Effector memory CD8-positive, alpha-beta T cell (primary cell): ENCODE measurements at places on chromosomes 16 and 17.

- no peaks in the 10 kb centered on the region for H3K4me1 ChIP-seq
- H3K4me3 ChIP-seq, result no peak overlapping the region
- H3K27ac ChIP-seq, result no peak overlapping the region
- no peaks in the 10 kb centered on the region for H3K36me3 ChIP-seq
Measured at GRCh38 chr16:76943921-76944320, 247.1 kb upstream of the MON1B start.

GRCh38 chr17:28896884-28897768, at the start of gene FLOT2:
Gene FLOT2, minus strand, starts transcription at chr17:28897733. Its CDS starts 159 bp downstream, at chr17:28897574.
- H3K4me3 ChIP-seq, result peak within 1 kb of the TSS; percentile 100
- DNase-seq, result peak; percentile 50
- peaks cover 20% of the 10 kb centered on the region for H3K36me3 ChIP-seq

DNA sequence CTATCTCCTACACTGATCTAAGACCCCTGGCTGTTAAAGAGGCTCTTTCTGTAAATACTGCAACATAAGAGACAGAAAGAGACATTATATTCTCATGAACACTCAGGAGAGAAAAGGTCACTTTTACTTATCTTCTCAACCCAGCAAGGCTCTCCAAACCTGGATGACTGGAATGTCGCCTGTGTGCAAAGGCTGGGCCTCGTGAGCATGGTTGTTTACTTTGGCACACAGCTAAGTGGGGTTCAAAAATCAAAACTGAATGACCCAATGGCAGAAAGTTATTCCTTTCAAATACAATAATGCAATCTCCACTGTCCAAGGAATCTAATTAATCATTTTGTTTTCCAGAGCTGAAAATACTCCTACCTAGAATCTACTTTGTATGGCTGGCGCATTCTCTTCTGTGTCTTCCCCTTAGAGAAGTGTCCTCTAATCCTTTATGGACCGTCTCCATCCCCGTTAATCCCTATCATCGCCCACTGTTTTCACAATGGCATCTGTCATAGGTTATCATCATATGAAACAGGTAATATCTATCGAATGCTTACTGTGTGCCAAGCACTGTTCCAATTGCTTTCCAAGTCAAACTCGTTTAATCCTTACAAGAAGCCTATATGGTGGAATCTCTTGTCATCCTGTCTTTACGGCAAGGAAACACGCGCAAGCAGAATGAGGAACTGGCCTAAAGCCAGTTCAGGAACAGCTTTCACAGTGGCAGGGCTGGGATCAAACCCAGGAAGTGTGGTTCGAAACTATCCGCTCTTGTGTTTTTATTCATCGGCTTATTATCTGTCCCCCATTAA, 1.3 kb downstream of the SLX4 start:
- H3K27me3 ChIP-seq, result no peaks in the 10 kb centered on the region
- no peak overlapping the region for H3K27ac ChIP-seq
- no peak for DNase-seq

- DNase-seq, result no peak
- peak overlapping the region; percentile 12 for H3K27ac ChIP-seq
- H3K36me3 ChIP-seq, result peaks cover 49% of the 10 kb centered on the region
- no peak overlapping the region for H3K4me3 ChIP-seq
Measured at GRCh38 chr16:68233835-68234187, 2.1 kb downstream of the ESRP2 start.

- peaks cover 3% of the 10 kb centered on the region for H3K4me1 ChIP-seq
- peaks cover 22% of the 10 kb centered on the region for H3K36me3 ChIP-seq
- DNase-seq, result no peak
- H3K4me3 ChIP-seq, result no peak overlapping the region
Measured at GRCh38 chr16:14672403-14672971, 21.6 kb downstream of the PLA2G10 start.

GRCh38 chr16:82150549-82150948, 19.5 kb downstream of the MPHOSPH6 start:
- DNase-seq, result no peak
- no peaks in the 10 kb centered on the region for H3K4me1 ChIP-seq
- H3K27me3 ChIP-seq, result no peaks in the 10 kb centered on the region

- DNase-seq, result no peak
- H3K36me3 ChIP-seq, result no peaks in the 10 kb centered on the region
- H3K27ac ChIP-seq, result no peak overlapping the region
- no peaks in the 10 kb centered on the region for H3K4me1 ChIP-seq
Measured at GRCh38 chr16:26816885-26817571, 249.7 kb upstream of the C16orf82 start.

- H3K36me3 ChIP-seq, result no peaks in the 10 kb centered on the region
- peaks cover 19% of the 10 kb centered on the region for H3K4me1 ChIP-seq
- DNase-seq, result no peak
- no peak overlapping the region for H3K27ac ChIP-seq
Measured at GRCh38 chr16:13953501-13953900, 33.5 kb downstream of the ERCC4 start.

- H3K27ac ChIP-seq, result peak overlapping the region; percentile 98
- H3K4me1 ChIP-seq, result peaks cover 48% of the 10 kb centered on the region
- no peaks in the 10 kb centered on the region for H3K27me3 ChIP-seq
Measured at GRCh38 chr16:24729951-24730815, 732 bp downstream of the TNRC6A start.

- no peak overlapping the region for H3K4me3 ChIP-seq
- no peak overlapping the region for H3K27ac ChIP-seq
- no peaks in the 10 kb centered on the region for H3K36me3 ChIP-seq
- H3K27me3 ChIP-seq, result peaks cover 16% of the 10 kb centered on the region
- no peak for DNase-seq
Measured at GRCh38 chr16:82782715-82783251, 156.0 kb downstream of the CDH13 start.

GRCh38 chr16:24288516-24288915, 32.4 kb downstream of the CACNG3 start:
- no peak for DNase-seq
- H3K27ac ChIP-seq, result no peak overlapping the region
- no peaks in the 10 kb centered on the region for H3K36me3 ChIP-seq
- no peaks in the 10 kb centered on the region for H3K4me1 ChIP-seq

DNA sequence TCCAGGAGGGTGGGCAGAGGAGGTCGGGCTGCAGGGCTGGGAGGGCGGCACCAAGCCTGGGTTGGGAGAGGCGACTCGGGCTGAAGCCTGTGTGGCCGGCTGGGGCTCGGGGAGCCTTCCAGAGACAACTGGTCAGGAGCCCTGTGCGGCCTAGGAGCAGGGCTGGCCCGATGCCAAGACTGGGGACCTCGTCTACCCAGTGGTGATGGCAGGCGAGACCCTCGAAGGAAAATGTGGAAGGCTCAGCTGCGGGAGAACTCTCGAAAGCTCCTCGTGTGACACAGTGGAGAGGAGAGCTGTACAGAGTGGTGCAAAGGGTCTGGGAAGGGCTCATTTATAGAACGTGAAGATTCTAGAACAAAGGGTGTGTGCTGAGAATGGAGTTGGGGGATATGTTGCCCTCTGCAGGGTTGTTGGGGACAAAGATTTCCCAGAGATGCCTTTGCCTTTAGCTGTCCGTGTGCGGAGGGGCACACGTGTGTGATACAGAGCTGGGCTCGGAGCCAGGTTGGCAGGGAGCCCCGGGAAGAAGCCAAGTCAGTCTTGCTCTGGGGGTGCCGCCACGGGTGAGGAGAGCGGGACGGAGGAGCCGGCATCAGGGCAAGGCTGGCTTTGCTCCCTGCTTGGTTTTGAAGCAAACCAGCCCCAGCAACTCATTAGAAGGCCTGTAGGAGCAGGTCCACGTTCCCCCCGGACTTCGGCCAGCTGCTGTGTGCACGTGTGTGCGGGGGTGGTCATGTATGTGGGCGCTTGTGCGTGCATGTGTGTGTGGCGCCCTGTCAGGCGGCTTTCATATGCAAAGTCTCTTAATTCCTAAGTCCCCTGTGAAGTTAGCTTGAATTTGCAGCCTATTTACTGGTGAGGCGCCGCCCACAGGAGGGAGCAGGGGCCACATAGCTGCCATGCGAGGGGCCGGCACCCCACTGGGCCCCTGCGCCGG, 132.4 kb upstream of the CHMP6 start:
- H3K27me3 ChIP-seq, result no peaks in the 10 kb centered on the region
- peaks cover 18% of the 10 kb centered on the region for H3K36me3 ChIP-seq
- H3K4me1 ChIP-seq, result peaks cover 39% of the 10 kb centered on the region
- H3K4me3 ChIP-seq, result peak overlapping the region; percentile 14
- H3K27ac ChIP-seq, result peak overlapping the region; percentile 87
- no peak for DNase-seq

DNA sequence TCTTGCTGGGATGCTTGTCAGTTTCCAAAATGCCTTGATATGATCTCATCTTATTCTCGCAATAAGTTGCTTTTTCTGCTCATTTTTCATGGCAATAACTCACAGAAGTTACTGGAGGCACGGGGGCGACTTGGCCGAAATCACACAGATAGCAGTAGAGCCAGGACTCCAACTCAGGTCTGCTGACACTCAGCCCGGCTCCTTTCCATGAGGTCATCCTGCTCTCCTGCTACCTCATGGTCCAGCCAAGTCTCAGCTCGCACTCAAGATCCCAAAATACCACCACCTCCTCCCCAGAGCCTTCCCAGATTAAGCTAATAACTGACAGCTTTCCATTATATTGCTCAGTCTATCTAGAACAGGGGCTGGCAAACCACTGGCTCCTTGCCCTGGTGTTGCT, 269.5 kb downstream of the MAP2K4 start:
- H3K4me1 ChIP-seq, result no peaks in the 10 kb centered on the region
- no peak overlapping the region for H3K27ac ChIP-seq
- H3K27me3 ChIP-seq, result no peaks in the 10 kb centered on the region
- no peaks in the 10 kb centered on the region for H3K36me3 ChIP-seq
- H3K4me3 ChIP-seq, result no peak overlapping the region
- DNase-seq, result no peak

DNA sequence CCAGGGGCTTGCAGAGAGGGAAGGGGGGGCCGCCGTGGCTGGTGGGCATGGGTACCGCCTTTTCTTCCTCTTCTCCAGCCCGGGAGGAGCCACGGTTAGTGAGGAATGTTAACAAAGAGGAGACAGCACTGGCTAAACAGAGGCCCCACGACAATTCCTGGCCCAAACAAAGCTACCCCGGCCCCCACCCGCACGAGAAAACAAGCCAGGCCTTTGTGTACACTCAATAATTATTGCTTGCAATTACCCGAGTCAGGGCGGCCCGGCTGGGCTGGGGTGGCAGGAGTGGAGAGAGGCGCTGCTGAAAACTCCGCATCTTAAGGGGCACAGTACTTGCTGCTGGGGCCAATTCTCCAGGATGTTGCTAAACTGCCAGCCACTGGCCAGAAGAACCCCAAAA, 56.4 kb downstream of the IRX5 start:
- H3K27me3 ChIP-seq, result no peaks in the 10 kb centered on the region
- H3K4me1 ChIP-seq, result no peaks in the 10 kb centered on the region
- H3K4me3 ChIP-seq, result no peak overlapping the region

GRCh38 chr16:705431-706188, at the start of gene FBXL16:
Gene FBXL16, minus strand, starts transcription at chr16:705801. Its CDS starts 8,396 bp downstream, at chr16:697405.
- H3K4me1 ChIP-seq, result peaks cover 7% of the 10 kb centered on the region
- peak within 1 kb of the TSS; percentile 27 for H3K4me3 ChIP-seq
- H3K27ac ChIP-seq, result no peak within 1 kb of the TSS
- H3K27me3 ChIP-seq, result peaks cover 42% of the 10 kb centered on the region
- no peak for DNase-seq
